ENCODE measurements at places on chromosomes 3 and 15.

GRCh38 chr3:173096994-173097785 is 43.8 kb downstream of the SPATA16 start:
- DNase-seq, result no peak

DNA sequence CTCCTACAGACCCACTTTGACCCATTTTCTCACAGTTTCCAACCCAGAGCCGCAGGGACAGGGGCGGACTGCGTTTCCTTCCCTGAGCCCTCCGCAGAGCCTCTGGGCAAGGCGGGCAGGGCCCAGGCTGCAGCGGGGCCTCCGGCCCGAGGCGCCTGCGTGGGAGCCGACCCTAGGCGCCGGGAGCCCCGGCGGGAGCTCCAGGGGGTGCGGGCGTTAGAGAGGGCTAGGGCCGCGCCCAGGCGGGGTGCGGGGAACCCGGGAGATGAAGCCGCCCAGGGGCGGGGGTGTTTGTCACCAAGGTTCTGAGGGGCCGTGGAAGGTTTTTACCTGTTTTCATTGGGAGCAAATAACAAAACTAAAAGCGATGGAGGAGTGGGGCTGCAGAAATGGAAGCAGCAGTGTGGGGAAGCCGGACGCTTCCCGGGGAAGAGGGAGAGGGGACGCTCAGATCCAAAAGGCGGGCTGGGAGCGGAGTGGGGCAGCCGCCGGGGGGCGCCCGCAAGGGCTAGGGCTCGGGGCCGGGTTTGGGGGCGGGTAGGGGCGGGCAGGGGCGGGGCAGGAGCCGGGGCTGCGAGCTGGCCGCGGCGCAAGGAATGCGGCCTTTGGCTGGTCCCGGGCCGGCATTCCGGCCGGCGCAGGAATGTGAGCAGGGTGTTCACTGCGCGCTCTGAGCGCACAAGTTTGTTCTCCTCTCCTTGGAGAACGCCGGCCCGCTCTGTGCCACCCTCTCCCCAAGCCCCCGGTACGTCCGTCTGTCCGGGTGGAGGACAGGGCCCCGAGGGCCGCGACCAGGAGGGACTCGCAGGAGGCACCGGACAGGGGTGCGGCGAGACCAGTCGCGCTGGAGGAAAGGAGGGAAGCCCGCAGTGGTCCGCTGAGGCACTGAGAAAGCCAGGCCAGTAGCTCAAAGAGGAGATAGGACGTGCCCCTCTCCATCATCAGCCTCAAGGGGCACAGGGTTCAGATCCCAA is 61.1 kb downstream of the AMOTL2 start:
- DNase-seq, result no peak

DNA sequence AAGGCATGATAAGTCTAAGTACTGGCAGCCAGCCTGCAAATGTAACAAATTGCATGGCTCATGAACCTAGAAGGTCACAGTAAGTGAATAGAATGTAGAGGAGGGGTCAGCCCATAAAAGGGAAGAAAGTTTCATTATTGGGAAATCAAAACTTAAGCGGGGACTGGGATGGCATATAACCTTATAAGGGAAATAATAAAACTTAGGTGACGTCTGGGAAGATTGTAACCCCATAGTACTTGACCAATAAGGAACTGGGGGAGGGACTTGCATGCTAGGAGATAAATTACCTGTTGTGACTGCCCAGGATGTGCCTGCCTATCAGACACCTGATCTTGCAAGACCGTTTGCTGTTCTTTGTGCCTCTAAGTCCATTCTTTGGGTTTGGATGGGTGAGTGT is 28.1 kb upstream of the MCTP2 start:
- no peak for DNase-seq

GRCh38 chr15:41966920-41967465 is 5.4 kb downstream of the EHD4 start:
- no peak for DNase-seq

DNA sequence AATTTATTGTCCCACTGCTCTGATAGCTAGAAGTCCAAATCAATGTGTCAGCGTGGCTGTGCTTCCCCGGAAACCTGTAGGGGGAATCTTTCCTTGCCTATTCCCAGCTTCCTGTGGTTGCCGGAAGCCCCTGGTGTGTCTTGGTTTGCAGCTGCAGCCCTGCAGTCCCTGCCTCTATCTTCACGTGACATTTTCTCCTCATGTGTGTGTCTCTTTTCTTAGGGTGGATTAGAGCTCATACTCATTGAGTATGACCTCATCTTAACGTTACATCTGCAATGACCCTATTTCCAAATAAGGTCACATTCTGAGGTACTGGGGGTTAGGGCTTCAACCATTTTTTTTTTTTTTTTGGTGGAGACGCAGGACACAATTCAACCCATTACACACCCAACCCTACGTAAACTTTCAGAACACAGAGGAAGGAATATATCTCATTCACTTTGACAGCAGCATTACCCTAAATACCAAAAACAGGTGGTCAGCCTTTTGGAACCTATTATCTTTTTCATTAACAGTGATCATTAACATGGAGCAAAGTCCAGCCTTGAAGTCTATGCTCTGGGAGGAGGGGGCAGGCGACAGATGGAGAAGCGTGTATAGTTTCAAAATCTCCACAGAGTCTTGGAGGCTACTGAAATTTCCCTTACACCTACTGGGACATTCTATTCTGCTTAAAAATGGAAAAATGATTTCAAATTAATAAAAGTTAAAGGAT is 88.6 kb downstream of the RYK start:
- DNase-seq, result no peak

DNA sequence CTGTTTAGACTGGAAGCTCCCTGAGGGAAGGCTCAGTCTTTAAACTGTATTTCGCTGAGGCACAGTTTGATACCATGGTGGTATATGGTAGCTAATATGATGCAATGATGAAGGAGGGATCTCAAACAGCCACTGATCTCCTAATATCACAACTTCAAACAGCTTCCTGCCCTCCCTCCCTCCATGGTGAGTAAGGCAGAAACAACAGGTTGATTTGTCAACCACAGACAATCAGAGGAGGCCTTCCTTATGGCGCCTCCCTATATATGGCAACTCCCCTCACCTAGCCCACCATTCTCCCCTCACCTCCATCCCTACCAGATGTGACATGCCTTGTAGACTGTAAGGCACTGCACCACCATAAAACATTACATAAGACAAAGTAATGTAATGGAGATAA is 316.5 kb upstream of the ICE2 start:
- no peak for DNase-seq

DNA sequence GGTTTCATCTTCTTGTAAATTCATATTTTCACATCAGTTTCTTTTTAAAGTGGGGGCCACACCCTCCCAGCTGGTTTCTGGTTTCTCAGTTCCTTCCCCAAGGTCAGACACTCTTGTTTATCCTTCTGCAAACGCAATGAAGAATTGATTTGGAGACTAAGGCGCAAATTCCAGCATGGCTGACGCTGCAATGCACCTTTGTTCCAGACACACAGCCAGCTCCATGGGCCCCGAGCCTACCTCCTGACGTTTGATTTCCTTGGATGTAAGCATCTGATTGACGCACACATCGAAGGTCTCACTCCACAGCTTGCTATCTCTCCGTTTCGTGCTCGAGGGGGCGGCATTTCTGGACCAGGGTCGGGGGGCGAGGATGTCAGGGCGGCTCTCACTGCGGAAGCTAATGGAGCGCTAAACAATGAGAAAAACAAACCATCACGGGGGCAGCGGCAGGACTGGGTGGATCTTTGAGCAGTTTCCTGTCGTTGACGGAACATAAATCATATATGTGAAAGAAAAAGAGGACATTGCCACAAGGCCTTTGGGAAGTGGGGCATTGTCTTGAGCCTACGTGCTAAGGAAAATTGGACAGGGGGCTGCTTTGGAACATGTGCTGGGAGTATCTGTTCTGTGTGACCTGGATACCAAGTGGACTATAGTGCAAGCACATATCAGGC is 46.9 kb downstream of the ARHGEF3 start:
- no peak for DNase-seq
